Trophoblast cell (in vitro differentiated cells and primary cell): ENCODE measurements at places on chromosomes 1 and 21.

GRCh38 chr1:183032122-183032921 is 9.1 kb downstream of the LAMC1 start:
- peak; percentile 35 for DNase-seq

- DNase-seq = no peak
These were observed 88.1 kb upstream of the ARHGEF16 start for GRCh38 chr1:3366126-3367051.

GRCh38 chr1:235357485-235358373 is 9.5 kb upstream of the TBCE start:
- DNase-seq = no peak

DNA sequence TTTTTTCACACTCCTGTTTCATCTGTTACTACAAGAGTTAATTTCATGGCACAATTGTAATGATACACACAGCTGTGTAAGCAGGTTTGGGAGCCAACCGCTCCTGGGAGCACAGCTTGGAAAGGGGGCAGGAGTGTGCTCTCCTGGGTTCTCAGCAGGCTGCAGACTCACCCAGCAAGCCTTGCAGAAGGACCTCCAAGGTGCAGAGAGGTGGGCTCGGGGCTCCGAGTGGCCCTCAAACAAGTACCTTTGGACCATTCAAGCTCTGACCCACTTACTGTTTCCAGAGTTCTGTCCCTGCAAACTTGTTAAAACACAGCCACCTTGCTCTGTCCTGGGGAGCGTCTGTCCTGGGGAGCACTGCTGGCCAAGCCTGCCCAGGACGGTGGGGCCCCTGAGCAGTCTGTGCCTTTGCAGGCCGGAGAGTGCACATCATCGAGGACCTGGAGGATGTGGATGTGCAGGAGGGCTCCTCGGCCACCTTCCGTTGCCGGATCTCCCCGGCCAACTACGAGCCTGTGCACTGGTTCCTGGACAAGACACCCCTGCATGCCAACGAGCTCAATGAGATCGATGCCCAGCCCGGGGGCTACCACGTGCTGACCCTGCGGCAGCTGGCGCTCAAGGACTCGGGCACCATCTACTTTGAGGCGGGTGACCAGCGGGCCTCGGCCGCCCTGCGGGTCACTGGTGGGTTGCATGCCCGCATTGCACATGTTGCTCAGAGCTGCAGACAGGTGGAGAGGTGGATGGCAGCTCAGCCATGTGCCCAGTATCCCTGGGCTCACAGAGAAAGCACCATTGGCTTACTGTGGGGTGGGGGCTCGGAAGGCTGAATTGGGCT is 78.0 kb downstream of the OBSCN start:
- DNase-seq = no peak

DNA sequence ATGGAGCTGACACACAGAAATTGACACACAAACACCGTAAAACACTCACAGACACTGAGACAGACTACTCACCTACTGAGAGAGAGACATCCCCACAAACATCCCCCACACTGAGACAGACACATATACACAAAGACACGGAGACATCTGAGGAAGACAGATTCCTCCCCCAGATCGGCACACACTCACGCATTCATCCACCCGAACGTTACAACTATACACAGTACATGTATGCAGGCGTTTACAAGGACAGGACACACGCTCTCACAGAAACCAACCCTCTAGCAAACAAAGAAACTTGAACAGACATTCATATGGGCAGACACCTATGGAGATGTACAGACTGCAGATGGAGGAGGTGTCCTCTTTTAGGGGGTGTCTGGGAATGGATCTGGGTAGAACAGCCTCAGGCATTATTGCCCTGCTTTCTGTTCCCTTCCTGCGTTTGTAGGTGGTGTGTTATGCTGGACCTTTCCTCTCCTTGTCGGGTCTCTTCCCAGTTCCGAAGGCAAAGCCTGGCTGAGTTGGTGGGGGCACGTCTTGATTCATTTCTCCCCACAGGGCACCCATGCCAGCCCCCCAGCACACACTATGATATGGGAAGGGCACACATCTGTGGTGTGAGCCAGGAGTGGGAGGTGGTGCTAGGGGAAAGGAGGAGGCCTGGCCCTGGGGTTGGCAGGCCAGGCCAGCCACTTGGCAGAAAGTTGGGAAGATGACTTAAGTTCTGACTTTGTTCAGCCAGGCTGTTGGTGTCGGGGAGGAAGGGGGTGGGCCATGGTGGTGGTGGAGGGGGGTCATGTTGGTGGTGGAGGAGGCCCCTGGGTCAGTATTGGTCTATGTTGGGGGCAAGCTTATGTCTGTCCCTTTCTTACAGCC is 1.5 kb downstream of the KIRREL1 start:
- no peak for DNase-seq

- DNase-seq = peak; percentile 34
These were observed 895 bp upstream of the PDZK1 start for GRCh38 chr1:145708063-145708462.

- DNase-seq = no peak
These were observed 101.7 kb downstream of the HUNK start for GRCh38 chr21:31974454-31974985.

DNA sequence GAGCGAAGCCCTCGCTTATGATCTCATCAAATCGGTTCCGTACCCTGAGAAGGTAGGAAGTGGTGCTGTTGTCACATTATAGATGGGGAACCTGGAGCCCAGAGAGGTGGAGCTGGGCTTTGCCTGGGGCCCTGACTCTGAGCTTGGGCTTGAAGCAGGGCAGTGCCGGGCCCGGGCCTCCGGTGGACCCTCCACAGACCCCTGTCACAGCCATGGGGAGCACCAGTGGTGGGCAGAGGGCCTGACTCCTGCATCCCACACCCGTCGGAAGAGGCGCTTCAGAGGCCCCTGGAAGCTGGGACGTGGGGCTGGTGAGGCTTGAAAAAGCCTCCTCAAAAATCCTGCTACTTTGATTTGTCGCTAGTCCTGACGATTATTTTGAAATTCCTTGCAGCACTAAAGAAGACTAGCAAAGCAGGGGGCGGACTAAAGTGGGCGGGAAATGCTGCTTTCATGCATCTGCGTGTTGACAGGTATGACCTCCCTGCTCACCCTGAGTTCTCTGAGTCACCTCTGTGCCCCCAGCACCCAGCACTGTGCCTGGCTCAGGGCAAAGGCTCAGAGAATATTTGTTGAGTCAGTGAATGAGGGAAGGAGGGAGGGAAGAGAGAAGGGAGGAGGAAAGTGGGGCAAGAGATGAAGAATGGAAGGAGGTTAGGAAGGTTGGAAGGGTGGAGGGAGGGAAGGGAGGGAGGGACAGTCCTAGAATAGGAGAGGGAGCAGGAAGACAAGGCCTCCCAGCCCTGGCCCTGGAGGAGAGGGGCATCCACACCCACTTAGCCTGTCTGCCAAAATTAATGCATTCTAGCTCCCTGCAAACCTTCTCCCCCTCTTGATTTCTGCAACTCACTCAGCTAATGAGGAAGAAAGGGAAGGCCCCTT is 262.8 kb upstream of the VAMP3 start:
- DNase-seq = no peak

DNA sequence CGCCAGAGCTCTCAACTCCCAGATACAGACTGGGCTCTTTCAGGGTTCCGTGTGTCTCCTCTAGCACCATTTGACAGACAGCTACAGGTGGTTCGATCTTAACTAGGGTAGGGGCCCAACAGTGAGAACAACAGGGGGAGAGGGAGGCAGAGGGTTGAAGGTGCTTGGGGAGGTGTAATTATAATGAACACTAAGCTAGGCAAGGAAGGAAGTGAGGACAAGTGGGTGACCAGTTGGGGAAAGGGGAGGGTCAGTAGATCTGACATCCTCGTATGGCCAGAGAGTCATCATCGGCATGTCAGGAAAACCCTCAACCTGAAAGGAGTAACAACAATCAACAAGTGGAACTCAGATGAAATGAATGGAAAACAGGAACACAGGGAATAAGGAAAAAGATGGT is 22.8 kb downstream of the GLIS1 start:
- no peak for DNase-seq

GRCh38 chr1:67457247-67457646 is 27.0 kb upstream of the SERBP1 start:
- no peak for DNase-seq

GRCh38 chr1:64549464-64550239 is 79.7 kb downstream of the CACHD1 start:
- DNase-seq = no peak

DNA sequence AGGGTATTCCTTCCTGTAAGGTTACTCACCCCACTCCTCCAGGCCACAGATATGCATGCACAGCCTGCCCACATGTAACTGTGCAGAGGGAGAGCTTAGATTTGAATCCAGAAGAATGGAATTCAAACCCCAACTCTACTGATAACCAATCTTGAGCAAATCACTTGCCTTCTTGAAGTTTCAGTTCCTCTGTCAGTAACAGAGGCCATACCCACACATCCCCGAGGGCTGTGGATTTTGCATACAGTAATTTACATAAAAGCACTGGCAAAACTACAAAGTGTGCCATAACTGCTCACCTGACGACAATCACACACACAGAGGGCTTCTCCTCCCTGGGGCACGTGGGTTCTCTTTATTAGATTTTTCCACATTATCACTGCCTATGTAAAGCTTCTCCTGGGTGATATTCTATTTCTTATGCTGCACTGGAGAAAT is 18.6 kb downstream of the CD247 start:
- DNase-seq = no peak

GRCh38 chr1:246218686-246219085 is 288.4 kb downstream of the SMYD3 start:
- DNase-seq = no peak

DNA sequence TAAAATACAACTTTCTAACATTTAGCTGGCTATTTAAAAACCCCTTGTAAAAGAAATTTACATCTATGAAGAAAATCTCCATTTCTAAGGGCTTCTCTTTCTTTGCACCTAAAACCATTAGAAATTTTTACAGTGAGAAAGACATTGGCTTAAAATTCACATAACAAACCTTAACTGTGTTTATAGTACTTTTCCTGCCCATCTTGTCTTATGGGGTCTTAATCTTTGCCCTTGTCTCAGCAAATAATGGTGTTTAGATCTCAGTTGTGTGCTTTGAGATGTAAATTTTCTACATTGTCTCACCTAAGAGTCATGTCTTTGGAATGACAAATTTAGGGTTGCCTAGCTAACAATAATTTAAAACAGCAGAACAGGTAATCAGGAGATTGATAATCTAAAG is 71.5 kb downstream of the DDAH1 start:
- no peak for DNase-seq

DNA sequence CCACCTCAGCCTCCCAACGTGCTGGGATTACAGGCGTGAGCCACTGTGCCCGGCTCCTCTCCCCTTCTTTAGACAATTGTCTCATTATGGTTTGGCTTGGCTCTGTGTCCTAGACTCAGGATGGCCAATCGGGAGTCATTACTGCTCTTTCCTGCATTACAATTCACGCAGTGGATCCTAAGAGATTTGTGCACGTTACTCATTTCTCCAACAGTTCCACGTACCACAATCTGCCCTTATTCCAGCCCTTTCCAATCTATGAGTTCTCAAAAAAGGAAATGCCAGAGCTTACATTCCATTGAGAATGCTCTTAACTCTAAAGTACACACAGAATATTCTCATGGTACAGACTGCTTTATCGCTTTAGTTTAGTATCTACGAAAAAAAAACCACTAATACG is 357.0 kb downstream of the GPATCH2 start:
- DNase-seq = peak; percentile 51

DNA sequence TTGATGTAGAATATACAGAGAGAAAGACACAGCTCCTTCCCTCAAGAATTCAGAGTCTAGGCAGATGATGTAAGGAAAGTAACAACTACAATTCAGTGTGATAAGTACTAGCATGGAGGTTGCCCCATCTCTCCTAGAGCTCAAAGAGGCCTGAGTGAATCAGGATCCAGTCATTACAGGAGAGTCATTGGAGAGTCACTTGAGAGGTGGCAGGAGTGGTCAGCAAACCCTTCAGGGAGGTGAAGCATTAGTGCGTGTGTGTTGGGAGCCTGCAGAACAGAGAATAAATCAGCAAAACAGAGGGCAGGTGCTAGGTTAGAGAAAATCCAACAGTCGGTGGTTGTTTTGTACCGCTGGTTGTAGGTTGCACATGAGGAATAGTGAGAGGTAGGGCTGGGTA is 46.1 kb downstream of the GRIK1 start:
- DNase-seq = no peak

- no peak for DNase-seq
These were observed 12.2 kb downstream of the EVA1C start for GRCh38 chr21:32424674-32425073.

GRCh38 chr1:152188673-152189591 is 29.9 kb upstream of the RPTN start:
- DNase-seq = peak; percentile 78

DNA sequence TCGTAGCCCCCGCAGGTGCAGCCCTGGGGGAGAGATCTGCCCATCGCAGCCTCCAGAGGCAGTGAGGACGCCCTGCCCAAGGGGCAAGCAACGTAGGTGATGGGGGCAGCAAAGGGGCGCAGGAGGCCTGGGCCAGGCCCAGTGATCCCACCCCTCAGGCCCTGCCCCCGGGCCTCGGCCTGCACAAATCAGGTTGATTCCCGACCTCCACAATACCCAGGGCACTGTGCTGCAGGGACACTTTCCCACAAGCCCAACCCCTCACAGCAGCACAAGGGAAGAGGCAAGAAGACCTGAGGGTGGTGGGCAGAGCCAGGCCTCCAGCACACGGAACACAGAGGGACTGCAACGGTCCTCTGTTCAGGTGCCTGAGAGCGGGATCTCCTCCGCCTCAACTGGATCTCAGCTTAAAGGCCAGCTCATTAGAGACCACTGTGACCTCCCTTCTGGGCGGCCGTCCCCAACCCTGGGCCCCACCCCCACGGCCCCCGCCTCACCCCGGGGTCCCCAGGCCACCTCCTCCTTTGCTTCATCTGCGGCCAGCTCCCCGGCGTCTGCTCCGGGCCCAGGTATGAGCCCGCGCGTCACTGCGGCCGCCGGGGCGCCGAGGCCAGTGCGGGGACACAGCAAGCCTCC is 812 bp upstream of the ARF1 start:
- peak; percentile 26 for DNase-seq

DNA sequence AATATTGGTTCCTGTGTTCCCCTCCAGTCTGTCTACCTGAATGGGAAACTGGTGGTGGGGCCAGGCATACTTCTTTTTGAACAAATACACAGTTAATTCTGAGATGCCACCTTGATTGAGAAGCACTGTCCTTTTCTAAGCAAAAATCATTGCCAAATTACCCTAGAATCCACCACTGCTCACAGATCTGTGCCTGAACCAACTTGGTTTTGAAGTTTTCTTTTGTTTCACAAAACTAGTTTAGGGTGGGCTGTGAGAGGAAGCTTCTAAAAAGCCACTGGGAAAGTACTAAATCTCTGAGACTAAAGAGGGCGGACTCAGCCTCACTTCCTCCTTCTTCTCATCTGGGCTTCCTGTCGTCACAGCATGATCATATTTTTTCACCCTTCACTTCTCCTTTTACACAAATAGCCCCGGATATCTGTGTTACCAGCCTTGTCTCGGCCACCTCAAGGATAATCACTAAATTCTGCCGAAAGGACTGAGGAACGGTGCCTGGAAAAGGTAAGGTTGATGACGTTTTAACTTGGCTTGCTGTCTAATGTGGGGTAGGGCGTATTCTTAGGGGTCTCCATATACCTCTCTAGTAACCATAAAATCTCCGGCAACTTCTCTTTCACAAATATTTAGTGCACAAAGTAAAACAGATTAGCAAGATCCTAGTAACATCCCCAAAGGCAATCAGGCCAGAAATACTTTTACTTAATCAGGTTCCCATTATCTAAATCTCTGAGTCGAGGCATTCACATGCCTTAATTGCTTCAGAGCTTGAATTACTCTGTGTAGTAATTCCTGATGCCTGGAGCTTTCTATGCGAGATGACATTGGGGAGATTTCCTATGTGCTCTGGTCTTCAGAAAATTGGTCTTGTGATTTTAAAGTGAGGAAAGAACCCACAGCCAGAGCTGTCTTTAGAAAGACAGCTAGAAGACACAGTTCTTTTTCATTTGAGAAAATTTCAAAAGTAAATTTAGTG is at the start of gene CD53:
Gene CD53 (plus strand): TSS at position 404 of the 976 bp plus-strand sequence. CDS start 18,261 bp downstream, outside the sequence.
- DNase-seq = peak; percentile 63

- no peak for DNase-seq
These were observed 29.4 kb downstream of the CLDN14 start for GRCh38 chr21:36450511-36450910.
